ENCODE measurements at places on chromosomes 2 and 18. TPM values are rescaled to one million over a fixed set of nuclear protein-coding genes. Genes with fewer than 3 reads are reported as not detected.

The LIPG gene
- total RNA-seq, result 0.61 TPM

The STPG4 gene
- total RNA-seq, result not detected

The NOSTRIN gene
- total RNA-seq, result 5.1 TPM

The ACMSD gene
- not detected for total RNA-seq

The GAL3ST2 gene
- total RNA-seq, result 1.6 TPM

Measured in gastrocnemius medialis (tissue), 4 donors.